ENCODE measurements at places on chromosomes 4 and X. TPM values are rescaled to one million over a fixed set of nuclear protein-coding genes. Genes with fewer than 3 reads are reported as not detected.

- DNase-seq: no peak
Observed at GRCh38 chr4:7924570-7924969, 15.1 kb downstream of the AFAP1 start.

DNA sequence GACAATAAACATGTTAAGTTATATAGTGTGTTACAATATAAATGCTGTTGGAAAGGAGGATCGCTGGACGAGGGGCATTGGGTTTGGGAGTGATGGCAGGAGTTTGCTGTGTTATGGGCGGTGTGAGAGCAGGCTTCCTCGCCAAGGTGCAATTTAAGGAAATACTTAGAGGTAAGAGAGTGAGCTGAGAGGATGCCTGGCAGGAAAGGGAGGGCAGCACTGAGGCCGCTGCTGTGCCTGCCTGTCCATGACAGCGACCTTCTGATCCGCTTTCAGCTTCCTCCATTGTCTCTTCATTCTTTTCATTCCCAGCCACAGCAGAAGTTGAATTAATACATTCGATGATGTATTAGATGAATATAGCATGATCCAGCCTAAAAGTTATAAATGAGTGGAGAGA, 41.2 kb upstream of the TBC1D14 start:
- no peak for DNase-seq

DNA sequence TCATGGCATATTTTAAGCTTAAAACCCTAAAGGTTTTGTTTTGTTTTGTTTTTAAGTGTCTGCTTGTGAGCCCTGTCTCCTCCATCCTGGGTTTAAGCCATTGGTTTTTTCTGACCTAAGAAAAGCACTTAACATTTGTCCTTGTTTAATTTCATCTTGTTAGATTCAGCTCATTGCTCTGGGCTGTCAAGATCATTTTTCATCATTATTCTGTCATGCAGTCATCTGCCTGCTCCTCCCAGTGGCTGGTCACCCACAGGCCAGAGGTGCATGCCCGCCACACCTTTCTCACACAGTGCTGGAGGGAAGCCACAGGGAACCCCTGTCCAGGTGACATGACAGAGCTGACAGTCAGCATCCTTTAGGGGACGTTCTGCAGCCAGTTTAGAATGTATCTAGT, 11.7 kb upstream of the REELD1 start:
- no peak for DNase-seq

DNA sequence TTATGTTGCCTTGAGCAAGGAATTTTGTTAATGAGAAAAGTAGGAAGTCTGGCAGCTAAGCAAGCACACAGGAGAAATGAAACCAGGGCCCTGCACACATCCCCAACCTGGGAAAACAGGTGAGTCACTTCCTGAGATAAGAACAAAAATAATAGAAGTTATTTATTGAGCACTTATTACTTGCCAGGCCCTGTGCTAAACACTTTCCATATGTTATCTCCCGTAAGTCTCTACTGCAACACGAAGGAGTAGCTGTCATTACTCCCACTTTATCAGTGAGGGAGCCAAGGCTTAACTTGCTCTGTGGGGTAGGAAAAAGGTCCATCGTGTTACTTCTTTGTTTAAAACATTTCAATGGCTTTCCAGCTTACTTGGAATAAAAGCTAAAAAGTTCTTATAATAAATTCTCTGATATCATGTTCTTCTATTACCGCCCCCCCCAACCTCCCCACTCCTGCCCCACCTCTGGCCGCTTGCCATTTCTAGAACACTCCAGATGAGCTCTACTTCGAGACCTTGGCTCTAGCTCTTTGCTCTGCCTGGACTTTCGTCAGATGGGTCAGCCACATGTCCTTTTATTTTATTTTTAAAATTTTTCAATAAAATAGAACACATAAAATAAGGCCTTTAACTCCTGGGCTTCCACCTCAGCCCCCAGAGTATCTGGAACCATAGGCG, 36.3 kb upstream of the PLAC8 start:
- DNase-seq: no peak

DNA sequence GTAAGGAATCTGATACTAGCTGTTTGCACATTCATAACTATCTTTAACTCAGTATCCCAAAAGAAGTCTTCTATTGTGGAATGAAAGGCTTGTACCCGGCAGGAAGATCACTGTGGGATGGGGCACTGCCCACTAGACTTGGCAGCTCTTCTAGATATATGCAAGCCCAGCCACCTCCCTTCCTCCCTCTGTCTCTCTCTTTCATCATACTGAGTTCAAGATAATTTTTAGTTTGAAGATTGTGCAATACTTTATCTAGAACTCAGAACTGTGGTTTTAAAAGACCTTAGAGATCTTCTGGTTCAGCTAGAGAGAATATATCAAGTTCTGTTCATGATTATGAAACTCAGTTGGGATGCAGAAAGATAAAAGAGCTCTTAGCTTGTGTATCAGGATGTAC, 22.5 kb upstream of the GPR34 start:
- no peak for DNase-seq

GRCh38 chrX:136126872-136127406, 20.4 kb upstream of the FHL1 start:
- no peak for DNase-seq

DNA sequence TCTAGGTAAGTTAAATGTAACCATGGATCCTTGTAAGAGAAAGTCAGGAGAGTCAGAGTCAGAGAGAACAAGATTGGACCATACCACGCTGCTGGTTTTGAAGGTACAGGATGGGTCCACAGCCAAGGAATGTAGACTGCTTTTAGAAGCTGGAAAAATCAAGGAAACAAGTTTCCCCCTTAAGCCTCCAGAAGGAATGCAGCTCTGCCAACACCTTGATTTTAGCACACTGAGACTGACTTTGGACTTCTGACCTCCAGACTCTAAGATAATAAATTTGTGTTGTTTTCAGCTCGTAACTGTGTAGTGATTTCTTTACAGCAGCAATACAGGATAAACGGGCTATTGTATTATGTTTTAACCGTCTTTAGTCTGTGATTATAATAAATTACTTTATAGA, 108.0 kb upstream of the USP38 start:
- no peak for DNase-seq

The SPIN3 gene
- total RNA-seq: 6.1 TPM

The IL2 gene
- not detected for total RNA-seq

The ARSJ gene
- total RNA-seq: 12.8 TPM

All from cardiac septum (tissue), 1 donor.